ENCODE measurements at places on chromosomes 1 and 21.

GRCh38 chr21:39503123-39503762, 51.5 kb downstream of the SH3BGR start:
- DNase-seq = no peak

GRCh38 chr21:42047821-42048613, 23.1 kb upstream of the UMODL1 start:
- DNase-seq = peak; percentile 91

GRCh38 chr1:114757455-114758255, at the start of gene CSDE1:
CSDE1 (minus strand) TSS chr1:114757984; CDS start chr1:114739890, 18,094 bp downstream.
- DNase-seq = peak; percentile 99

DNA sequence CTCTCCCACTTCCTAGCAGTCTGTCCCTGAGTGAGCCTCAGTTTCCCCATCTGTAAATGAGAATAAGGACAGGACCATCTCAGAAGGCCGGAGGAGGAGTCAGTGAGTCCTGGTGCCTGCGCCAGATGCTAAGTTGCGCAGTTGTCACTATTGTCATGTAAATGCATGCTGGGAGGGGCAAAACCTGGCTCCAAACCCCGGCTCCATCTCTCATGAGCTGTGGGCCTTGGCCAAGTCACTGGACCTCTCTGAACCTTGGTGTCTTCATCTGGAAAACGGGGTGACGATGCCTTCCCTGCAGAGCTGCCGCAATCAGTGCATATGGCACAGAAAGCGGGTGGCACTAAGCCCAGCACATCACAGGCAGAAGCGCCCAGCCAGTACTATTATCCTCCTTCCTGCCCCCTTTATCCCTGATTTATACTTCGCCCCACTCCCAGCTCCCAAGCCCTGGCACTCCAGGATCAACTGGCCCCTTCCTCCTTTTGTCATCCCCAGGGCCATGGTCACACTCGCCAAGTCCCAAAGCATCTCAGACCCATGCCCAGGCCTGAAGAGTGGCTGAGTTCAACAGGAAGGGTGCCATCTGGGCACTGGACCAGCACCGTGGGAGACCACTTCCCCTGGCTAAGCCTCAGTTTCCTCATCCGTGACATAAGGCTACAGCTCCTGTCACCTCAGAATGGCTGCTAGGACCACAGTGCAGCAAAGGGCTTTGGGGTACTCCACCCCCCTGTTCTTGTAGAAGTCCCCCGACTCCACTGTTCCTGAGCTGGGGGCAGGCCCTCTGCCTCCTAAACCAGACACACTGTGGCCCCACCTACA, 4.3 kb upstream of the PLEKHG5 start:
- DNase-seq = no peak

DNA sequence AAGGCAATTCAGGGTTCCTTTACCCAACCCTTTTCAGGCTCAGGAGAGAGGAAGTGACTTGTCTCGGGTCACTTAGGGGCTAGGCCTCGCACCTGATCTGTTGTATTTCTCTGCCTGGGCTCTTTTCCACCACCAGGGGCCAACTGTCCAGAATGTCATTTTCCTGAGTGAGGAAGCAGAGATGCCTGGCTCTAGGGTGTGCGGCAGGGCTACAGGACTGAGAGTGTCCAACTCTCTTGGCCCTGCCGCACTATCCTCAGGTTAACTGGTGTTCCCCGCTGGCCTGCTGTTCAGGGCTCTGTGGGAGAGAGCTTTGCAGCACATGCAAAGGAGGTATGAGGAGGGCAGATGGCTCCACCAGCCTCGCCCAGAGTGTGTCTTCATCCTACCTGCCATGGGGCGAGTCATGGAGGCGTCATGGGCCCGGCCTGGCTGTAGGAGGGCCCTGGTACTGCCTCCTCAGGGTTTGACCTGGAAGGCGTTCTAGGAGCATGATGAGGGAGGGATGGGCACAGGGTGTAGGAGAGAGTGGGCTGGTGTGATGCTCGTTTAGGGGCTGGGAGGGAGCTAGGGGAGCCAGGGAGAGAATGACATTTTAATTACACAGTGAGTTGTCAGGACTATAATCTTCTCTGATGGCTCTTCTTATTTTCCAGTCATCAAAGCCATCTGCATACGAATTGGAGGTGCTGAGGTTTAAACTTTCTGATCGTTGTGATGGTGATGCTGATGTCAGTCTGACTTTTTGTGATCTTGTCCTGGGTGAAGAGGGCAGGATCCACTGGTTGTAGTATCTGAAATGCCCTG, 128.3 kb downstream of the NOS1AP start:
- DNase-seq = no peak

GRCh38 chr1:8276173-8276914, 41.6 kb upstream of the SLC45A1 start:
- DNase-seq = no peak

- no peak for DNase-seq
These were observed 3.5 kb upstream of the UTS2 start for GRCh38 chr1:7856345-7856744.

DNA sequence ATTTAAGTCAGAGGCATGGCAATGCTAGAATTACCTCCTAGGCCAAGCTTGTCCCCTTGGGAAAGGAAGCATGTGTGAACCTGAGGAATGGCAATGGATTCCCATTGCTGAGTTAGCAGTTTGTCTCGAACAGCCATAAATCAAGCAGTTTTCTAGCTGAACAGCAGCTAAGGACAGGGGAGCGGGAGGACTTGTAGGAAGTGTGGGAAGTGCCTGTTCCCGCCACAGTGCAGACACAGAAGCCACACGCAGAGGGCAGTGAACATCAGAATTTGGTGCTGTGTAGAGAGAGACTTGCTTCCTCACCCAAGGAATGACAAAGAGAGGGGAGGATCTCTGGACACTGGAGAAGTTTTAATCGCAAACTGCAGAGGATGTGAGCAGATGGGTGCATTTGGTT, 3.8 kb downstream of the PHGDH start:
- peak; percentile 27 for DNase-seq

- DNase-seq = no peak
These were observed 343.3 kb upstream of the VAMP3 start for GRCh38 chr1:7427605-7428300.

- DNase-seq = no peak
These were observed 10.5 kb downstream of the FAM76A start for GRCh38 chr1:27736252-27736651.
